ENCODE measurements at places on chromosomes 3 and 15. TPM values are rescaled to one million over a fixed set of nuclear protein-coding genes. Genes with fewer than 3 reads are reported as not detected.

GPR156 gene
- 0.43 TPM for total RNA-seq

CTXN2 gene
- total RNA-seq, result not detected

DNA sequence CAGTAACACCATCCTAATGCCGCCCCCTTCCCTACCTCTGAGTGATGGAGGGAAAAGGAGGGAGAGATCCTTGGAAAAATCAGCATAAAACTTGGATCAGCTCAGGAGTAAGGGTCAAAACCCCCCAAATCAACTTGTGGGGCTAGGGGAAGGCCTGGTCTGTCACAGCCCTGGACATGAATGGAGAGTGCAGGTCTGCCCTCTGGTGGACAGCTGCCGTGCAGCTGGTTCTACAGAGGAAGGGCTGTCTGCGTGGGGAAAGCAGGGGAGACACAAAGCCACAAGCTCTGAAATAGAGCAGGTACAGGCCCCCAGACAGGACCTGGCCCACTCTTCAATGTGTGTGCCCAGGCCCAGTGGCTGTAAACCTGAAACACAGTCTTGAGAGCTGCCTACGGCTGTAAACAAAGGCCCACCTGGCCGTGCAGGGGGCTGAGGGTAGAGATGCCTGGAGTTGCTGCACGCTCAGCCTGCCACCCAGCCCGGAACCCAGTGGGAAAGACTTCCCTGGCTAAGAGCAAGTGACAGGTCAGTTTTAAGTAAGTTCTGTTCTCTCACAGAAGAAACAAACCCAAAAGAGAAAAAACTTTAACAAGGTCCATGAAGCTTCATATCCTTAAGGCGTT is 16.4 kb downstream of the CLK3 start:
- peak; percentile 44 for DNase-seq

DNA sequence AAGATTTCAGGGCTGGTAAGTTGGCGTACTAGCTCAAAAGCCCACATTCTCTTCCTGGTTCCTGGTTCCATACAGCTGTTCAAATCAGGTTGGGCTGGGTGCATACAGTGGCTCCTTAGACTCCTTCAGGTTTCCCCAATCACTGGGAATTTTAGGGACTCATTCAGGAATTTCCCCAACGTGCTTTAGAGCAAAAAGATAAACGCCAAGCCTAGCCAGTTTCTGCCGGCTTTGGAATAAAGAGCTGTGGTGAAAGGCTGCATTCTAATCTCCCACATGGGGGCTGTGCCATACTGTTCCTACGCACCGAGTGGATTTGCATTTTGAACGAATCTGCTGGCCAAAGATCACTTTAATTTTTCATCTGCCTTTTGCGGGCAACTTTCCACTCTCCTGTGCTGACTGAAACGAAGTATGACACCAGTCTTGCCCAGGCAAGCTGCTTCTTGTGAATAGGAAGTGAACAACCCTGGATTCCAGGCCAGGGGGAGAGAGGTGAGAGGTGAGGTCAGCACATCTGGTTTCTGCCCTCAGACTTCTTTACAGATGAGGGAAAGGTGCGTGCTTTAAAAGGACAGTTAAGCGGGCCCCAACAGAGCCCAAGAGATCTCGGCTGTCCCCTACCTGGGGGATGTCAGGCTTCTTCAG is 184.2 kb upstream of the PDZRN3 start:
- DNase-seq, result no peak

GRCh38 chr15:42726114-42726513 is 10.8 kb downstream of the CDAN1 start:
- no peak for DNase-seq

Measured in fibroblast of villous mesenchyme (primary cell).